ENCODE measurements at places on chromosomes 13 and 19.

GRCh38 chr13:96551546-96551945, 442.7 kb downstream of the OXGR1 start:
- H3K4me3 ChIP-seq: no peak overlapping the region
- H3K36me3 ChIP-seq: no peaks in the 10 kb centered on the region
- H3K27me3 ChIP-seq: no peaks in the 10 kb centered on the region
- DNase-seq: no peak

GRCh38 chr13:51838240-51838846, 6.6 kb downstream of the TMEM272 start:
- H3K27ac ChIP-seq: no peak overlapping the region
- H3K4me3 ChIP-seq: no peak overlapping the region
- peaks cover 10% of the 10 kb centered on the region for H3K27me3 ChIP-seq
- H3K4me1 ChIP-seq: peaks cover 18% of the 10 kb centered on the region

GRCh38 chr19:43532571-43532961, 422 bp upstream of the ZNF575 start:
- no peaks in the 10 kb centered on the region for H3K27me3 ChIP-seq
- peaks cover 23% of the 10 kb centered on the region for H3K4me1 ChIP-seq
- DNase-seq: peak; percentile 82

DNA sequence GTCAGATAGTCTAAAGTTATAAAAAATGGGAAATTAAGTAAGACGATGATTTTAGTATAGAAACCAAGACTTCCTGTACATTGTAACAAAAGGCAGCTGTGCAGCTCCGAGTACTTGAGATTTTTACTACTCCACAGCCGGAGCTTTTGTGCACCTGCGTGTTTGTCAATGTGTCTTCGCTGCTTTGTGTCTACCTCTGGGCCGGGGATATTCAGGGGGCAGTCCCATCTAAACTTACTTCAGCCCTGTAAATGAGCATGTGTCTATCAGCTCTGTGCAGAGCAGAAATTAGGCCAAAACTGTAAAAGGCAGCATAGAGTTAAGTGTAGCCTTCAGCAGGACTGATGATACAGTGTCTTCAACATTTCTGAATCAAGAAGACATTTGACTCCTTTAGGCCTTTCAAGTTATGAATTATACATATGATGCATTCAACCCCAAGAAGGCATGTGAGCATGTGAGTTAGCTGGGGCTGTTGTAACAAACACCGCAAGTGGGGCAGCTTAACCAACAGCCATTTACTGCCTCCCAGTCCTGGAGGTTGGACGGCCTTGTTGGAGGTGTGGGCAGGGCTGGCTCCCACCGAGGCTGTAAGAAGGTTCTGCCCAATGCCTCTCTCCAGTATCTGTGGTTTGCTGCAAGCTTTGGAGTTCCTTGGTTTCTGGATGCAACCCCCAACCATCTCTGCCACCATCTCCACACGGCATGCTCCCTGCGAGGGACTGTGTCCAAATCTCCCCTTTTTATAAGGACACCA, 191.0 kb upstream of the IRS2 start:
- H3K4me3 ChIP-seq: no peak overlapping the region
- H3K27ac ChIP-seq: no peak overlapping the region

- H3K27ac ChIP-seq: no peak overlapping the region
- H3K4me3 ChIP-seq: no peak overlapping the region
- H3K27me3 ChIP-seq: no peaks in the 10 kb centered on the region
- H3K4me1 ChIP-seq: peaks cover 7% of the 10 kb centered on the region
These were observed 28.4 kb downstream of the KDM4B start for GRCh38 chr19:4997297-4997696.

GRCh38 chr13:73816702-73817101, 317.5 kb downstream of the KLF12 start:
- peaks cover 3% of the 10 kb centered on the region for H3K36me3 ChIP-seq
- H3K4me3 ChIP-seq: no peak overlapping the region
- H3K27me3 ChIP-seq: no peaks in the 10 kb centered on the region
- H3K4me1 ChIP-seq: no peaks in the 10 kb centered on the region
- DNase-seq: no peak

- no peak overlapping the region for H3K4me3 ChIP-seq
- DNase-seq: no peak
- no peaks in the 10 kb centered on the region for H3K36me3 ChIP-seq
- no peak overlapping the region for H3K27ac ChIP-seq
- H3K4me1 ChIP-seq: no peaks in the 10 kb centered on the region
These were observed 681.7 kb downstream of the PCDH17 start for GRCh38 chr13:58313219-58313618.

- H3K4me1 ChIP-seq: peaks cover 18% of the 10 kb centered on the region
- H3K27me3 ChIP-seq: no peaks in the 10 kb centered on the region
- no peak for DNase-seq
- H3K36me3 ChIP-seq: peaks cover 8% of the 10 kb centered on the region
- H3K4me3 ChIP-seq: peak overlapping the region; percentile 64
These were observed 1.2 kb downstream of the INAFM1 start for GRCh38 chr19:47275791-47276461.

- H3K4me3 ChIP-seq: no peak overlapping the region
- no peak for DNase-seq
- no peak overlapping the region for H3K27ac ChIP-seq
- no peaks in the 10 kb centered on the region for H3K36me3 ChIP-seq
These were observed 1558.5 kb downstream of the EFNB2 start for GRCh38 chr13:104976986-104977385.

- H3K4me3 ChIP-seq: no peak overlapping the region
- H3K4me1 ChIP-seq: no peaks in the 10 kb centered on the region
- H3K27ac ChIP-seq: no peak overlapping the region
- H3K27me3 ChIP-seq: no peaks in the 10 kb centered on the region
- peaks cover 32% of the 10 kb centered on the region for H3K36me3 ChIP-seq
- no peak for DNase-seq
These were observed 39.9 kb downstream of the MTMR6 start for GRCh38 chr13:25247360-25247759.

GRCh38 chr13:73337532-73337931, 278.7 kb downstream of the KLF5 start:
- no peaks in the 10 kb centered on the region for H3K27me3 ChIP-seq
- H3K36me3 ChIP-seq: no peaks in the 10 kb centered on the region
- H3K4me1 ChIP-seq: peaks cover 6% of the 10 kb centered on the region
- H3K4me3 ChIP-seq: no peak overlapping the region
- no peak overlapping the region for H3K27ac ChIP-seq

DNA sequence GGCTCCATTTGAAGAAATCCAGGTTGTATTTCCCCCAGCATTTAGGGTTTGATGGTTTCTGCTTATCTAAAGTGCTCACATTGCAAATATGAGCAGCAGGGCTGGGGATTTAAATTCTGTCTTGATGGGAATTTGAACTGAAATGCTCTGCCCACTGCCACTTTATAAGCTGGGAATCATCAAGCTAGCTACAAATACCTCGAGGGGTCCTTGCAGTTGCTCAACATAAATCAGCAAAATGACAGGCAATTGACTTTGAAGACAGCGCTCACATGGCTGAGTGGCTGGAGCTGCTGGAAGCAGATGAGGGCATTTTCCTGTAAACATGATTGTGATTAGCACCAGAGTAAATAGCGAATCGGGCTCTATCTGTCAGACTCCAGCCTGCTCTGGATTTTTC, 39.4 kb upstream of the MEDAG start:
- no peak overlapping the region for H3K27ac ChIP-seq
- DNase-seq: no peak
- H3K4me1 ChIP-seq: peaks cover 2% of the 10 kb centered on the region
- H3K4me3 ChIP-seq: no peak overlapping the region

DNA sequence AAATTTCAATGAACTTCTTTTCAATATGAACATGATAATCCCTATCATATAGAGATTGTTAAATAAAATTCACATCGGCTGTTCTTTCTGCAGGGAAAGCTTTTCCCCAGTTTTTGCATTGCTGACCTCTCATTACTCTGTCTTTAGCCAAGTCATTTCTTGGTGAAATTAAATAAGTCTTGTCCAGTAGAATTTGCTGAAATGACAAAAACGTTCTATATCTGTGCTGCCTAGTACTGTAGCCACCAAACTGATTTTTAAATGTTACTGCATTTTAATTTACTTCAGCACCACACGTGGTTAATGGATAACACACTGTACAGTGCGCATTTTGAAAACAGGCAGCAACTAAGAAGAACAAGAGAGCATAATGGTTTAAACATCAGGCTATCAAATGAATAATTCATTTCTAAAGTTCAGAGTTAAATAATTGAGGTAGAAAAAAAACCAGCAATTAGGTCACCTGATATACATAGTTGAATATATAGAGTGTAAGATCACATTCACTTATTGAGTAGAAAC, 178.9 kb downstream of the LIG4 start:
- no peak for DNase-seq
- no peaks in the 10 kb centered on the region for H3K36me3 ChIP-seq
- no peaks in the 10 kb centered on the region for H3K4me1 ChIP-seq
- H3K27ac ChIP-seq: no peak overlapping the region
- H3K4me3 ChIP-seq: no peak overlapping the region

DNA sequence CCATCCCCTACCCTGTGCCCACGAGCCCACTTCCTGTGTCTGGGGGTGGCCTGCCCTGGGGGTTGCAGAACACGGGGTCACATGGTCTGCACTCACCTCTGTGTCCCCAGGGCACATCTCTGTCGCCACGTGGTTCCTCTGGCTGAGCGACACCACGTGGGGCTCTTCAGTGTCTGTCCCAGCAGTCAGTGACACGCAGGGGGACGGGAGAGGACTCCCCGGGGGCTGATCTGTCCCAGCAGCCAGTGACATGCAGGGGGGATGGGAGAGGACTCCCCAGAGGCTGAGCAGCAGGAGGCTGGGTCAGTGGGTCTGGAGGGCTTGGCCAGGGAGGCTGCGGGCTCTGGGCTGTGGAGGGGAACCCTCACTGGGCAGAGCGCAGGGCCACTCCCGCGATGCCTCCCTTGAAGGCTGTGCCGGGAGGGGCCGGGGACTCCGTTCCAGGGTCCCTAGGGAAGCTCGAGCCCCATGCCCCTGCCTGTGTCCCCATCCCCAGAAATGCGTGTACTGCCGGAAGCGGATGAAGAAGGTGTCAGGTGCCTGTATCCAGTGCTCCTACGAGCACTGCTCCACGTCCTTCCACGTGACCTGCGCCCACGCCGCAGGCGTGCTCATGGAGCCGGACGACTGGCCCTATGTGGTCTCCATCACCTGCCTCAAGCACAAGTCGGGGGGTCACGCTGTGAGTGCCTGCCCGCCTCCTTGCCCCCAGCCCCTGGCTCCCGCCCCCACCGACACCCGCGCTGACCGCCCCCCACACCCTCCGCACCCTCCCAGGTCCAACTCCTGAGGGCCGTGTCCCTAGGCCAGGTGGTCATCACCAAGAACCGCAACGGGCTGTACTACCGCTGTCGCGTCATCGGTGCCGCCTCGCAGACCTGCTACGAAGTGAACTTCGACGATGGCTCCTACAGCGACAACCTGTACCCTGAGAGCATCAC, 174.8 kb downstream of the KDM4B start:
- no peak for DNase-seq
- no peak overlapping the region for H3K27ac ChIP-seq
- H3K36me3 ChIP-seq: peaks cover 19% of the 10 kb centered on the region
- peaks cover 26% of the 10 kb centered on the region for H3K4me1 ChIP-seq

DNA sequence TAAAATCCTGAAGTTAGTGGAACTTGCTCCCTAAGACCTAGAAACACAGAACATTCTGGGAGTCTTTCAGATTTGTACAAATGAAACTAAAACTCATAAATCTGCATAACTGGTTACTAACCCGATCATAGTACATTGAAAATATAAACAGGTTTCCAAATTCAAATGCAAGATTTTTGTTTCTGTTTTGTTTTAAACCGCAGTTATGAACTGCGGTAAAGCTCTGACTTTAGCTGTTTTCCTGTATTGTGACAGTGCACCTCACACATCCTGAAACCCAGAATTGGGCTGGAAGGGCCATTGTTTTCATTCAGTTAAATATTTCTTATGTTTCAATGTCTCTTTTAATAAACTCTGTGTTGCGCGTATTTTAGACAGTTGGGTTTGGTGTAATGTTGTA, 204.7 kb downstream of the SHISA2 start:
- no peaks in the 10 kb centered on the region for H3K27me3 ChIP-seq
- no peak for DNase-seq
- no peaks in the 10 kb centered on the region for H3K36me3 ChIP-seq
- H3K4me3 ChIP-seq: peak overlapping the region; percentile 31
- H3K4me1 ChIP-seq: peaks cover 27% of the 10 kb centered on the region
- peak overlapping the region; percentile 90 for H3K27ac ChIP-seq

DNA sequence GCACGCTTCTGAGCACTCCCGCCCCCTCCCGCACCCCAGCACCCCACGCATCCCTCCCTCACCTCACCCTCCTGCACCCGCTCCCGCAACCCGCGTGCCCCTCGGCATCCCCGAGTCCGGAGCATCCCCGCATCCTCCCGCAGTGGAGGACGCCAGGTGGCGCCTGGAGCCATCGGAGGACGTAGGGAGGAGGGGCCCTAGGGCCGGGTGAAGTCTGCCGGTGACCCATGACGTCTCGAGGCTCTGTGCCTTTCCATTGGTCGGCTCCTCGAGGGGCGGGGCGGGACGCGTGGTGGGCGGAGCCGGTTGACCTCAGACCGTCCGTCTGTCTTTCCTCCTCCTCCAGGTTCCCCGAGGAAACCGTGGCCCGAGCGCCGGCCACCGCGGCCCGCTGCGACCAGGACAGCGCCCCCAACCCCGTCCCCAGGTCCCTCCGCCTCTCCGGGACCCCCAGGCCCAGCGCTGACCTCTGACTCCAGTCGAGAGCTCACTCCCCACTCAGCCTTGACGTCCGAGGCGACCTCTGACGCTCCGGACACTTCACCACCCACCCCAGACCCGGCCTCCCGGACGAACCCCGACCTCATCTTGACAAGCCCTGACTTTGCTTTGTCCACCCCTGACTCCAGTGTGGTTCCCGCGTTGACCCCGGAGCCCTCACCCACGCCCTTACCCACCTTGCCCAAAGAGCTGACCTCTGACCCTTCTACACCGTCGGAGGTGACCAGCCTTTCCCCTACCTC, 19.9 kb downstream of the SBK2 start:
- peaks cover 6% of the 10 kb centered on the region for H3K27me3 ChIP-seq
- peak; percentile 92 for DNase-seq
- peak overlapping the region; percentile 54 for H3K4me3 ChIP-seq
- peaks cover 3% of the 10 kb centered on the region for H3K4me1 ChIP-seq

DNA sequence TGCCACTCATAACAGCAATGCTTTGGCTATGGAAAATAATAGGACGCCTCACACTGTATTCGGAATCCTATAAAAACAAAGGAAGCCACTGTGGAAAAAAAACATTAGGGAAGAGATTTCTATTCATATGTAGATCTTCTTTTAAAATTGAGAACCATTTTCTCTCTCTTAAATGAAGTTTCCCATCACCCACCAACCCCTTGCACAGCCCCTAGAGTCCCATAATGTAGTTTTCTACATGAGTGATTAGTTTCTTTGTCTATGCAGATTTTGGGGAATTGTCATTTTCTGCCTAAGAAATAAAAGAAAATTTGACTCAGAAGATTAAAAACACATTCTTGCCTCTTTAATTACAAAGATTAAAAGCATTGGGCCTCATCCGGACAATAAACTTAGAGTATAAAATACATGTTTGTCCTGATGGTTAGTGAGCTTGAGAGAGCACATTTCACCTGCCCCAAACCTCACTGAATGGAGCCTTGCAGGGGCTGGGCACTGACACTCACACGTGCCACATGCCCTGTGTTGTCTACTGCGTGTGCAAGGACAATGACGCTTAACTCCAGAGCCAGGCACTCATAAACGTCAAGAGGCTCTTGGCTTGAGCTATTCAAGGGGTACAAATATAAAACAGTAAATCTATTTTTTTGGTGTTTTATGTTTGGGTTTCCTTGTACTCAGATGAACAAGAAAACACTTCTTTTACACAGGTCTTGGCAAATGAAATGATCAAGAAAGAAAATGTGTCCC, 40.0 kb upstream of the KL start:
- no peak overlapping the region for H3K27ac ChIP-seq
- no peak for DNase-seq
- peaks cover 9% of the 10 kb centered on the region for H3K27me3 ChIP-seq
- no peaks in the 10 kb centered on the region for H3K36me3 ChIP-seq

GRCh38 chr13:105338006-105338405, 1197.5 kb downstream of the EFNB2 start:
- H3K4me3 ChIP-seq: no peak overlapping the region
- no peak for DNase-seq
- H3K4me1 ChIP-seq: no peaks in the 10 kb centered on the region
- H3K27ac ChIP-seq: no peak overlapping the region
